Activated CD4-positive, alpha-beta T cell treated with anti-CD3 and anti-CD28 coated beads, Interleukin-2, amount 50 U/mL, for 24 hours (primary cell): ENCODE measurements at places on chromosomes 13 and 19.

- no peak for DNase-seq
Measured at GRCh38 chr19:45361608-45362007, 8.8 kb downstream of the ERCC2 start.

GRCh38 chr19:33066543-33066942, 1.9 kb upstream of the RHPN2 start:
- DNase-seq: no peak

DNA sequence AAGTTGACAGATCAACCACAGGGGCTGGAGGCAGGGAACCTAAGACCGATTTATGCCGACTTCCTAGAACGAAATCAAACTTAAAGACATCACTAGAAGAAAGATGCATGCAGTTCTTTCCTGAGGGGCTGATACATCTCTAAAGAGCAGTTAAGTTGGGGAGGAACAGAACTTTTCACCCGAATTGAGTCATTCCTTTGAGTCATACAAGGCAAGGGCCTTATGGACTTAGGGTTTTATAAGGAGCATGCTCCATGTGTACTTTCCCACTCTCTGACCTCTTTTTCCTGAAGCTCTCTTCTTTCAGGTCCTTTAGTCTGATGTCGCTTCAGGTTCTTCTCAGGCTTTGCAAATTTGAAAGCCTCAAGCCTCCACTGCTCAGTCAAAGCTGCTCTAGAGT, 7.9 kb upstream of the FBXL3 start:
- DNase-seq: no peak

DNA sequence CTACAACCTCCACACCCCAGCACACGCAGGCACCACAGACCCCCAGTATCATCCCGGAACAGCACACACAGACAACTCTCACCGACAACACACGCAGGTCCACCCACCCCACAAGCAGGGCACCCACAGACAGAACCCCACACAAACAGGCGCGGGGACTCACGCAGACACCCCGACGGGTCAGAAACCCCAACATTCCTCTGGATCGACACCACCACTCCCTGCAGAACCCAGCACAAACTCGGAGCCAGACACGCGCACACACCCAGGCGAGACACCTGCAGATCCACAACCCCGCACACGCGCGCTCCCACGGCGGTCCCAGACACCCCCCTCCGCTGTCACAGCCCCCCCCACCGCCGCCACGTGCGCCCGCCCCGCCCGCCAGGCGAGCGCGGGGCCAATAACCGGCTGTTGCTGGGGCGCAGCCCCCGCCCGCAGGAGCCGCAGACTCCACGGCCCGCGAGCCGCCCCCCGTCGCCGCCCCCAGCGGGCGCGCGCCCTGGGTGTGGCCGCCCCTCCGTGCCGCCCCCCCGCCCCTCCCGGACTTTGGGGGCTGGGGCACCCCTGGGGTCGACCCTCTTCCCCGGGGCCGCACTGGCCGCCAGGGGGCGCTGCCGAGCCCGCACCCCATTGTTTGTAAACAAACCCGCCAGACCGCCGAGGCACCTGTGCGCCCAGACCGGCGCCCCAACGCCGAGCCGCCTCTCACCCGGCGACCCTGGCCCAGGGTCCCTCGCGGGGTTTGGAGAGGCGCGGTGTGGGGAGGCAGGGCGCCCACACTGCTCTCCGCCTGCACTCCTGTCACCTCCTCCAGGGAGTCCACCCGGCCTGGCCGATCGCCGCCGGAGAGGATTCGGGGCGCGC, 712 bp downstream of the BBC3 start:
- DNase-seq: no peak

DNA sequence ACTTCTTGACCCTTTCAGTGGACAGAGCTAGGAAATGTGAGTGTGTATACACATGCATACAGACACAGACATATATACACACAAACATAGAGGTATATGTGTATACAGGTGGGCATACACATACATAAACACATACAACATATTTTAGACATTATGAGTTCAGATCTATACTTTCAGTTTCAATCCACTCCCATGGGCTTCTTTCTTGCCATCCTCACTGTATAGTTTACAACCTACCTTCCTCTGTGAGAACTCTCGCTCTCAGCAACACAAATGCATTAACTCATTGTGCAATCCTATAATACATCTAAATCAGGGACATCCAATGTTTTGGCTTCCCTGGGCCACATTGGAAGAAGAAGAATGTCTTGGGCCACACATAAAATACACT, 21.2 kb upstream of the SCEL start:
- DNase-seq: no peak

- DNase-seq: no peak
Measured at GRCh38 chr19:6044056-6044805, 66.1 kb downstream of the RFX2 start.

DNA sequence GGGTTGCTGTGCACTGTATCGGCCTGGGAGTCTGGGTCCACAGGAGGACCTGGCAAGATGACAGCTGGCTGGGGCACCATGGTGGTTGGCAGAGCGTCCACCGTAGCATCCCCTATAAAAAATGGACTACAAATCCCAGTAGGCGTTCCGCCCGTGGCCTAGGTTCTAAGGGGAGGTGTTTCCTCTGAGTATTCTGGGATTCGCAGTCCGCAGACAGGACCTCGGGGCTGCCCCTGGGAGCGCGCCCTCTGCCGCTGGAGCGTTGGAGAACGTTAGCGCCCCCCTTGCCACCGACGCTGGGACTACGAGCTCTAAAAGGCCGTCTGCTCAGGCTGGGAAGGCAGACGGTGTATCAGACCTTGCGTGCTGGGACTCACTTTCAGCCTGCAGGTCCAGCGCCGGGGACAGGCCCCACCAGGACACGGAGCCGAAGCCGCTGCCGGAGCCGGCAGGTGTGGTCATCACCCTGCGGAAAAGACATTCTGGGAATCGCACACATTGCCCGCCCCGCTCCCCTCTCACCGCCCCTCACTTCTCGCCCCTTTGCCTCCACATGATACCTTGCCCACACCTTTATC, 372 bp downstream of the DNAAF3 start:
- peak; percentile 33 for DNase-seq

DNA sequence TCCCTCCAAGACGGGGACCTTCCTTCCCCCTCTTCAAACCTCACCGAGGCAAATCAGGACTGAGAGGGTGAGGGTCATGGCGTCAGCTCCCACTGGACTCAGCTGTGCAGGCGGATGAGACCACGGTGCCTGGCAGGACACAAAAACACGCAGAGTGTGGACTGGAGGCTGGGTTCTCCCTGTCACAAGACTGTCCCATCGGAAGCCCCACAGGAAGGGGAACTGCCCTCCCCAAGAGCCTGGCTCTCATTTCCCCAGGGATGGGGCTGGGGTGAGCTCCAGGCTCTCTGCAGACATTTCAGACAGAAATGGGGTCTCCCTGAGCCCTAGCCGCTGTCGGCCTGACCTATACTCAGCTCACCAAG, at the start of gene LILRB5:
Gene LILRB5, minus strand, starts transcription at position 158 of the 365 bp plus-strand sequence. Its CDS starts 80 bp downstream, at position 78.
- DNase-seq: no peak
